Suppressor macrophage (primary cell): ENCODE measurements at places on chromosomes 3 and 15.
A peak's percentile ranks its signal among the peaks of the same experiment; 100 is the strongest.

GRCh38 chr15:33154351-33155166 lies 40.0 kb downstream of the FMN1 start:
- peak; percentile 99 for DNase-seq

- DNase-seq, result peak; percentile 64
These were observed 22.3 kb upstream of the SMCO1 start for GRCh38 chr3:196537319-196537984.

DNA sequence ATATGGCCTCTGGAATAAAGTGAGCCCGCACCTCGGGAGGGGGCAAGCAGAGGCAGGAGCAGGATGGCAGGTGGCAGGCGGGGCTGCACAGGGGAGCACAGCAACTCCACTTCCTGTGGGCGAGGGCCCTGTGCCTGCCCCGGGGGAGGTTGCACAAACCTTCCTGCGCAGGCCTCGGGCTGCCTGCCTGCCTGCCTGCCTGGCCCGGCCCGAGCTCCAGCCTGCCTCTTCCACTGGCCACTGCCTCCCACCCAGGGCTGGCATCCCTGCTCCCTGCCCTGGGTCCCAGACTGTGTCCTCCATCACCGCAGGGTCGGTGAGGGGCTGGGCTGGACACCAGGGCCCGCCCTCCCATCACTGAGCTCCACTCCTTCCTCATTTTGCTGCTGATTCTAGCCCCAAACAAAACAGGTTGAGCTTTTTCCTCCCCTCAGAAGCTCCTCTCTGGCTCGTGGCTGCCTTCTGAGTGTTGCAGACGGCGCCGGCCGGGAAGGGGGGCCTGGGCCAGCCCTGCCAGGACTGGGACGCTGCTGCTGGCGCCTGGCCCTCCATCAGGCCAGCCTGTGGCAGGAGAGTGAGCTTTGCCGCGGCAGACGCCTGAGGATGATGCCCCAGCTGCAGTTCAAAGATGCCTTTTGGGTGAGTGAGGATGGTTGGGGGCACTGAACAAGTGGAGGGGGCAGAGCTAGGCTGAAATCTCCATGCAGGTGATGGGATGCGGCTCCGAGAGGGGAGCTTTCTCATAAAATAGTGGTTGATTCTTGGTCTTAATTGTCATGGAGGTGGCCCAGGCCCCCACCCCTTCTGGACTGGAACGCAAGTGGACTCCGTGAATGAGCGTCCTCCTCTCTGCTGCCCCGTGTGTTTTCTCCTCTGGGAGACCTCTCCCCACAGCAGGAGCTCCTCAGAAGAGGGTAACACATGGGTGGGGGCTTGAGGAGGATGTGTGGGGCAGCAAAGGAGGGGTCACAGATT lies at the start of gene PSTPIP1:
PSTPIP1 (plus strand) TSS at position 156 of the 975 bp plus-strand sequence; CDS start at position 604, 448 bp downstream.
- DNase-seq, result peak; percentile 73

DNA sequence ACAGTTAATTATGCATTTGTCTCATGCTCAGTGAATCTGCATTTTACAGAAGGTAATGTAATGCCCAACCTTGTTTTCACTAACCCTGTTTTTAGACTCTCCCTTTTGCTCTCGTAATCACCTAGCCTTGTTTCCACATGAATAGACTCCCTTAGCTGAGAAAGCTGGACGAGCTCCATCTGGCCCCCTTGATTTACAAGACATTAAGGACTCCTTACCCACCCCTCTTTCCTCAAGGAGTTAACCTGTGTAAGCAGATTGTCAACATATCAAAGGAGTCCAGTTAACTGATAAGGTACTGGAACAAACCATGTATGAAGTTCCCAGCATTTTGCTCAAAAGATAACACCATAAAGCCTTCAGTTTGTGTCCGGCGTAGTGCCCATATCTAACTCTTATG lies 99.6 kb downstream of the VPS8 start:
- DNase-seq, result no peak

GRCh38 chr3:129690963-129691362 lies 84.5 kb upstream of the PLXND1 start:
- no peak for DNase-seq

DNA sequence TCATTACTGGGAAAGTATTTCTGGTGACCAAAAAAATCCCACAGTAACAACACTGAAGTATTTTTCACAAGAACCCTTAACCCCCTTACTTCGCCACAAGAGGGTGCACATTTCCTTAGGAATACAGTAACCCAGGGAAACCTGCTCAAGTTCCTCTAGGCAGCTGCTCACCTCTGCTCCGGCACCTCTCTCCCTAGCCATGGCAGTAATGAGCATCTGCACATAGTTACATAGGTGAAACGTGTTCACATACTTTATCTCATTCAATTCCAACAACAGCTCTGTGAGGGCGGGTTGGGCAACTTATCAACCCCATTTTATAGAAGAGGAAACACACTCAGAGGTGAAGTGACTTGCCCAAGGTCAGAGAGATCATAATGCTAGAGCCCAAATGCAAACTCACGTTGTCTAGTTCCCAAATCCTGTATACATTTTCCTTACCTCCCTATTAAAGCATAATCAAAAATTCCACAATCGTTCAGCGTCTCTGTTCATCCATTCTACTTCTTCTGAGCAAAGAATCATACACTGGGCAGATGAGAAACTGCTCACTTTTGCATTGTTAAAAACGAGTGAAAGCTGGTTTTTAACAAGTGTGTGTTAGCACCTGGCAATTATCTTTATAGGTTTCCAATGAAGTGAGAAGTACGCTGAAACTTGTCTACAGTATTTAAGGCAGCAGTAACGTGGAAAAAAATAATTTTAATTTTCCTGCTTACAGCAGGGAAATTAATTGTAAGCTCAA lies 90.7 kb downstream of the IGF2BP2 start:
- DNase-seq, result peak; percentile 74
